ENCODE measurements at places on chromosomes 1 and 21.

- peak; percentile 54 for DNase-seq
Observed at GRCh38 chr1:160400223-160400645, at the start of gene VANGL2. VANGL2 (plus strand) TSS chr1:160400564; CDS start chr1:160415838, 15,274 bp downstream.

DNA sequence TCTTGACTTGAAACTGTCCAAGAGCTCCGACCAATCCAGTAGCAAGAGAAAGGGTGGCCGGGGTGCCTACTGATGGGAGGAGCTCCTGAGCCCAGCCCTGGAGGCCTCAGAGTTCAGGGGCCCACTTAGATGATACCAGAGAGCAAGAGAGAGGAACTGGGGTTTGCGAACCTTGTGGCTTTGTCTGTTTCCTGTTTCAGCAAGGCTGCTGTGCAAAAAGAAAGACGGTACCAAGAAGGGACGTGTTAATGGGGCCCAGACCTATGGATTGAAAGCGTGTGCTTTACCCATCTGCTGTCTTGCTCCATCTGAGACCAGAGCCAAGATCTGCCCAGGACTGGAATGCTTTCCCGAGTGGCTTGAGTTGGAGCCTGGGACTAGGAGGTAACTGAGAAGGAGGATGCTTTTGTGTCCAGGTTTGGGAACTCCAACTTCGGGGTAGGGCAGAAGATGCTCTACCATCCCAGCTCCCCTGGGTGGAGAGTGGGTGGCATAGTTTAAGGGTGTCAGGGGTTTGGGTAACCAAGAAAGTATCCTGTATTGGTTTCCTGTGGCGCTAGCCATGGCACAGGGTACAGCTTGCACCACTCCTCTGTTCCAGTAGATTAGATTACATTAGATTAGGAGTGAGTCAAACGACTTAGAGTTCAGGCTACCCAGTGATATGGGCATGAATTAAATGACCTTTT, at the start of gene TRAF3IP3:
Gene TRAF3IP3 (plus strand): TSS at position 128 of the 689 bp plus-strand sequence. CDS start 3,987 bp downstream, outside the sequence.
- DNase-seq = no peak

DNA sequence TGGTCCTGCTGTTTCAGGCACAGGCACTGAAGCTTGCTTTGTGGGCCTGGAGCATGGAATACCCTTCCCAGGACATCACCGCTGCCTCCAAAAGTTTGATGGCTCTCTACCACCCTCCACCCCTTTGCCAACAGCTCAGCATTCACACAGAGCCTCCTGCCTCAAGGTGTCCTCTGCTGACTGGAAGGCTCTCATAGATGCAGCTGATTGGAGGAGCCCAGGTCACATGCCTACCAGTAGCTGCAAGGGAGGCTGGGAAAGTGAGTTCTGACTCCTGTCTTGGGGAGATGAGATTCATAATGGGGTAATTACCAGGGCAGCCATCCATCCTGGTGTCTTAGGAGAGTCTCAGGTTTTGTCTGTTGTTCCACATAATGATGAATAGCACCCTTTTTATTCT, 124.8 kb upstream of the GRIK3 start:
- no peak for DNase-seq

- no peak for DNase-seq
Observed at GRCh38 chr21:16071092-16071491, 341.3 kb downstream of the USP25 start.

GRCh38 chr1:169608226-169608625, 21.7 kb downstream of the SELP start:
- DNase-seq = no peak

DNA sequence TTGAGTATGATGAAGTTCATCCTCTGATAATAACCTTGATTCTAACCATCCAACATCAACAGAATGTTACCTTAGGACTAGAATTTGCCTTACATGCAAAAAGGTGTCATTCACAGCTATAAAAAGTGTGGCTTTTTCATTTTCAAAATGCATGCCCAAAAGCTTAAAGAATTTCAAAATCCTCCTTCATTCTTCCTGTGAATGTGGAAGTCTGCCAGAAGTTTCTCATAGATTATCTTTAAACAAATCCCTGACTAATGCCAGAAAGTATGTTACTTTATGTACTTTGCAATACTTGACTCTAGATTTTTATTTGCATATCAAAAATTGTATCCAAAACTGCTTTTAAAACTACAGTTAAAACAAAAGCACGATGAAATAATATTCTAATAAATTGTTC, 270.6 kb upstream of the ZRANB2 start:
- DNase-seq = no peak

DNA sequence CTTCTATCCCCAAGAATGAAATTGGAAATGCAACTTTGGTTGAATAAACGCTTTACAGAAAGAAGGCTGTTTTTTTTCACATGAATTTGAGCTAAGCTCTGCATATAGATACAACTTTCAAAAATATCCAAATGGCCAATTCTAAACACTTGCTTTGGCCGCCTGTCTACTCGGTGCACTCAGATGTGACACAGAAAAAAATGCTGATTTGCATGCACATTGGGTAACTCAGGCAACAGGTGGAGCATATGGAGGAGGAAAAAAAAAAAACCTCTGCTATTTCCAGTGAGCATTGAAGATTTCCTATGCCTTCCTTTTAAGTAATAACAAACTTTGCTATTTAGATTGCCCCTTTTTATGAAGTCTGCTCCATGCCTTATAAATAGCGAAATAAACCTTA, 262.5 kb downstream of the GRIK1 start:
- peak; percentile 6 for DNase-seq

DNA sequence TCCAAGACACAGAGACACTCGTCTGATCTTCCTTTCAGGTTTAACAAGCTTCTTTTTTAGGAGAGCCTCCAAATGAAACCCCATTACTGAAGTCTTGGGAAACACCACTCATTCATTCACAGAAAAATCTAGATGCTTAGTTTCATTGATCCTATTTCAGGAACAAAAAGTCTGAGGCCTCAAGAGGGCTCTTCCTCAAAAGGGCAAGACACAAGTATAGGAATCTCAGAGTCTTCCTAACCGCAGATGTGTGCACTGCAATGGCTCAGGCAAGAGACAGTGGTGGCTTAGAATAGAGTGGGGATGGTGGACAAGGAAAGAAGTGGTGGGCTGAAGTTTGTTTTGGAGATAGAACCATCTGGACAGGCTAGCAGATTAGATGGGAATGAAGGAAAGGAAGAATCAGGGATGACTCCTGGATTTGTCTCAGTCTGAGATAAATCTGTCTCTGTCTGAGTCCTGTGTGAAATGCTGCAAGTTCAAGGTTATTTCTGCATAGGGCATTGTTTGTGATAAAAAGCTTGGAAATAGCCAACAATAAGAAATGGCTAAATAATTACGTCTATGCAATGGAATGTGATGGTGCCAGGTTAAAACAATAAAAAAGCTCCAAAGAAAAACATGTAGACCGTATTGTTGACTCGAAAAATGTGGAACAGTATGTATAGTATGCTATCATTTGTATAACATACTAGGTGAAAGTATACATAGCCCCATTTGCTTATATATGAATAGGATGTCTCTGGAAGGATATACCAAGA, 8.9 kb upstream of the CTSE start:
- DNase-seq = no peak

DNA sequence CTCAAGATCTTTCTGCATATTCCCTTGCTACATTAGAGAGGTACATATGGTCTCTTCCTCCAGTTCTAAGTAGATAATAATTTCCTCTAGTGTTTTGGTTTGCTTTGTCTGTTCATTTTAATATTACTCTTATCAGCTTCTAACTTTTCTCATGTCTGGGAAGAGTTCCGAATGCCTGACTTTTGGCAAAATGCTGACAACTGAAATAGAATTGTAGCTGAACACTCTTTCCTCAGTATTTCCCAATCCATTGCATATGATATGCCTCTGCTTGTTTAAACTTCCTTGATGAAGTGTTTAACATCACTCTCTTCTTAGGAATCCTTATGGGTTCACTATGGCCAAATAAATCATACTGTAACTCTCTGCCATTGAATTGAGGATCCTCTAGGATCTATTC, 1510.1 kb downstream of the MRPL39 start:
- no peak for DNase-seq

DNA sequence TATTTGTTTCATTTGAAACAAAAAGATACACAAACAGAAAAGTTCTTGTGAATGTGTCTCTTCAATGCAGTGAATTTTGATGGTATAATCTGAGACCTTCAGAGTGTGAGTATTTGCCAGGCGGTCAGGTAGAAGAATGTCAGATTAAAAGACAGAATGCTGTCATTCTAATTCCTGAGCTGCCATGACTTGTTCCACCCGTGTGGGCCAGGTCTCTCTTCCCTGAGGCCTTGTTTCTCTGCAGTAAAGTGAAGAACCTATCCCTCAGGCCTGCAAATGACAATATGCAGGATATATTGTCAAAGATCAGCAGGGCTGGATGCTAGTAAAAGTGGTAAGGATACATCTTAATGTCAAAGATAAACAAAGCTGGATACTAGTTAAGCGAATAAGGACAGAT, 111.4 kb downstream of the ZP4 start:
- DNase-seq = no peak

DNA sequence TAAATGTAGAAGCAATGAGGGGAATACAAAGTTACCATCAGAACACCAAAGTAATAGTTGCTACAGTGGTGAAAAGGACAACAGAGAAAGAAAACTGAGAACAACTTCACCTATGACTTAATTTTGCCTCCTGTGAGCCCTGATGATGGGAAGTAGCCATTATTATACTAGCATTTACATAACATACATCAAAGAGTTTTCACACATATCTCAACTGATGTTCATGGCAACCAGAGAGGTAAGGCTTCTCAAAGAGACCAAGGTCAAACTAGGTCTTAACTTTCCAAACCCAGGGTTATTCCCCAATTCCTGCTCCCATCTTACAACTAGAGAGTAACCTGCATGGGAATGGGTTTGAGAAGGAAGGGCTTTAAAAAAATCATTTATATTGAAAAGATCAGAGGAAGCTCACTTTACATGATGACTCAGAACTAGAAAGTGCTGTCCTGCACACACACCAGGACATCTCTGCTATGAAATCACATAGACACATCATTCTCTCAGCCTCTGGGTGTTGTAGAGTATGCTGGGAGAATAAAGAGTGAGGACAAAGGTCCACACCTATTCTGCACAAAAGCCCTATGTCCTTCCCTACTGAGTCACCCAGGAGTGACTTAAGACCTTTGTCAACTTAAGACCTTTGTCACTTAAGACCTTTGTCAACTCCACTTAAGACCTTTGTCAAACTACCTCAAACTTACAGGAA, 179.7 kb downstream of the TNFSF18 start:
- no peak for DNase-seq

DNA sequence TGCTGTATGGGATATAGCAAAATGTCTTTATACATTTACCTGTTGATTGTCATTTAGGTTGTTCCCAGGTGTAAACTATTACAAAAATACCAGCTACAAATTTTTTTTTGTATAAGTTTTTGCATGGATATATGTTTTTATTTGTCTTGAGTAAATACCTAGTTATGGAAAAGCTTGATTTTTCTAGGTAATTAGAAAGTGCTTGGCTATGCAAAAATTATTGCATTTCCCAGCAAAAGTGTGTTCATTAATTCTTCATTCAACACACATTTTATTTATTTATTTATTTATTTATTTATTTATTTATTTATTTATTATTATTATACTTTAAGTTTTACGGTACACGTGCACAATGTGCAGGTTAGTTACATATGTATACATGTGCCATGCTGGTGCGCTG, 22.1 kb downstream of the PDE4B start:
- DNase-seq = no peak

GRCh38 chr1:55695552-55695951, 480.4 kb upstream of the USP24 start:
- DNase-seq = no peak

- DNase-seq = no peak
Observed at GRCh38 chr1:225834417-225835329, 24.7 kb downstream of the EPHX1 start.

- no peak for DNase-seq
Observed at GRCh38 chr1:23100074-23100748, 68.4 kb downstream of the LUZP1 start.

GRCh38 chr1:28129150-28129549, 40.7 kb upstream of the EYA3 start:
- DNase-seq = no peak

DNA sequence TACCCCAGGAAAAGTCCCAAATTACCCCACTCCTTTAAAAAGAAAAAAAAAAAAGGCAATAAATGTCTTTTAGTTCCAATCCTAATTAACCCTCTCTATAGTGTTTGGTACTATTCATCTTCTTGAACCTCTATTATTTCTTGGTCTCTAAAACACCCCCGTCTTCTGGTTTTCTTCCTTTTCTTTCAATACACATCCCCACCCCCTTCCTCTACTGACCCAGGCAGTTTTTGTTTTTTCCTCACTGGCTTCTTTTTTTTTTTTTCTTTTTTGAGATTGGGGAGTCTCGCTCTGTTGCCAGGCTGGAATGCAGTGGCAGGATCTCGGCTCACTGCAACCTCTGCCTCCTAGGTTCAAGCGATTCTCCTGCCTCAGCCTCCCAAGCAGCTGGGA, 26.1 kb downstream of the EGLN1 start:
- no peak for DNase-seq

- no peak for DNase-seq
Observed at GRCh38 chr1:52140633-52141512, 1.0 kb upstream of the ZFYVE9 start.

GRCh38 chr1:229579059-229579673, 20.7 kb upstream of the ABCB10 start:
- no peak for DNase-seq

GRCh38 chr1:26053718-26054560, 8.0 kb upstream of the SLC30A2 start:
- DNase-seq = no peak

- no peak for DNase-seq
Observed at GRCh38 chr21:14773777-14774345, 227.7 kb upstream of the SAMSN1 start.

DNA sequence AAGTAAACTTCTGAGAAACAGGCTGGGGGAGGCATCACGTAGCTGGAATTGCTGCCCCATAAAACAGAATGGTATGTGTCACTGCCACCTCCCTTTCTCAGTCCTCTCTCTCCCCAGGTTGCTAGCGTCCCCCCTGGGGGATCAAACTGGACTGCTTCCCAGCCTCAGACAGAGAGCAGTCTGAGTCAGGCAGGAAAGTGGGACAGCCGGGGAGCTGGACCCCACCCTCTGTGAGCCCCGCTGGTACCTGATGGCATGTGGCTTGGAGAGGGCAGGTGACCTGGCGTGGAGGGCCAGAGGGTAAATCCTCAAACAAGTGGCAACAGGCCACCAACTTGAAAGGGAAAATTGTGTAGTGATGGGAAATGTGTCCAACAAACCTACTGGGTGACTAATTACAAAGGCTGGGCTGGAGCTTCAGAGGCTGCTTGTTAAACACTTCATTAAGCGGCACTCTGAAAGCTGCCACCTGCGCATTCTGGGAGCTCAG, 1.0 kb upstream of the SFN start:
- DNase-seq = no peak

- no peak for DNase-seq
Observed at GRCh38 chr1:63486629-63487028, 36.4 kb downstream of the ITGB3BP start.

DNA sequence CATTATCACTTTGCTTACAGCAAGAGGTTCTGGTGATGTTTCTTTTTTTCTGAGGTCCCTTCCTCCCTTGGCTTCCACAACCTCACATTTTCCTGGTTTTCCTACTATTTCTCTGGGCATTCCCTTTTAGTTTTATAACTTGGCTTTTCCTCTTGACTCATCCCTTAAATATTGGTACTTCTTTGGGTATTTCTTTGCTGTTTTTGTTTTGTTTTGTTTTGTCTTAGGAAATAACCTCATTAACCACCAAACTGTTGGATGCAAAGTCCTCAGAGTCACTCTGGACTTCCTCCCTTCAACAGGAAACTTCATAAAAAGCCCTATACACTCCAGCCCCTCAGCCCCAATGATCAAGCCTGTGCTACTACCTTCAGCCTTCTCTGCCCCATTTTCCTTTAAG, 211.1 kb downstream of the DUSP10 start:
- no peak for DNase-seq

Measured in NCI-H1048 (cell line).